ENCODE measurements at places on chromosomes 2 and 18. TPM values are rescaled to one million over a fixed set of nuclear protein-coding genes. Genes with fewer than 3 reads are reported as not detected.

Gene ZBTB14
- 19.9 TPM for total RNA-seq

Gene CCDC68
- total RNA-seq: 0.10 TPM

Gene GKN2
- not detected for total RNA-seq

Gene SERPINB3
- total RNA-seq: not detected

Gene NT5DC4
- total RNA-seq: not detected

Gene ATIC
- total RNA-seq: 41.0 TPM

Gene SLC1A4
- 2.5 TPM for total RNA-seq

DNA sequence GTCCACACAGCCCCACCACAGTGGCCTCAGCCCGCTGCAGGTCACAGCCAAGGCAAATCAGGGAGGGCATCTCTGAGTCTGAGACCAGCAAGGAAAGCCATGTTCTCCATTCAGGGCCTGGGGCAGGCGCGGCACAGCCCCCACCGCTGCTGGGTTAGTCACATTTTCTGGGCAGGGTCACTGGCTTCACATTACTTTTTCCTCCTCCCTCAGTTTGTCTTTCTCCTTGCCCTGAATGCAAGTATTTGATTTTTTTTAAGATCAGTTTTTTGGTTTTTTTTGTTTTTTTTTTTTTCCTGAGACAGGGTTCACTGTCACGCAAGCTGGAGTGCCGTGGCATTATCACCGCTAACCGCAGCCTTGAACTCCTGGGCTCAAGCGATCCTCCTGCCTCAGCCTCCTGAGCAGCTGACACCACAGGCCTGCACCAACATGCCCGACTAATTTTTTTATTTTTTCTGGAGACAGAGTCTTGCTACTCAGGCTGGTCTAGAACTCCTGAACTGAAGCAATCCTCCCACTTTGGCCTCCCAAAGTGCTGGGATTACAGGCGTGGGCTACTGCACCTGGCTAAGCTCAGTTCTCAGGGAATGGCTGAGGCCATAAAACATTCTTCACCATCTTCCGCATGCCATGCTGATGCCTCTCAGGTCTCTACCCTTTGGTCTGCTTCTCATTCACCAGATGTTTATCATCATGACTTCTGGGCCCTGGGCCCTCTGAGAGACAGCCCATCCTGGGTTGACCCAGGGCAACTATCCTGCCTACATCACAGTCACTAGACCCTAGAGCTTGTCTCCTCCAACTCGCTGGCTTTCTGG, 628 bp upstream of the CAPG start:
- no peak for DNase-seq

DNA sequence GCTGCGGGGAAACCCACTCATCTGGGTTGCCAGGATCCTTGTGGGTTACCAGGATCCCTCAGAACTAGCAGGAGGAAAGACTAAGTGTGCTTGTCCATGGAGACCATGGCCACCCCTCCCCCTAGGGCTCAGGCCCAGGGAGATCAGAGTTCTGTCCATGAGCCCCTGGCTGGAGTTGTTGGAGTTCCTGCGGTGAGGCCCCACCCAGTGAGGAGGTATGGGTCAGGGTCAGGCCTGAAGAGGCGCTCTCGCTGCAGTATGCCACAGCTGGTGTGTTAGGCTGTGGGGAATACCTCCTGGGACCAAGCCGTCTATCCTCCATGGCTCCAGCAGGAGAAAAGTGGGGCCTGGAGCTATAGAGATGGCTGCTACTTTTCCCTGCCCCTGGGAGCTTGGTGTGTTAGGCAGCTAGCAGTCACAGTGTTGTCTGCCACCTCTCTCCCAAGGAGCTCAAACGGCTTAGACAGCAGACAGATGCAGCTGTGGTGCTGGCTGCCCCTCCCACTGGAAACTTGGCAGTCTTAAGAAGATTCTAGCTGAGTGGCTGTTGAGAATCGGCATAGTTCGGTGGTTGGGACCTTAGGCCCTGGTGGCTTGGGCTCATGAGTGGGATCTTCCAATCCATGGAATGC, 240.3 kb upstream of the CELF4 start:
- no peak for DNase-seq

DNA sequence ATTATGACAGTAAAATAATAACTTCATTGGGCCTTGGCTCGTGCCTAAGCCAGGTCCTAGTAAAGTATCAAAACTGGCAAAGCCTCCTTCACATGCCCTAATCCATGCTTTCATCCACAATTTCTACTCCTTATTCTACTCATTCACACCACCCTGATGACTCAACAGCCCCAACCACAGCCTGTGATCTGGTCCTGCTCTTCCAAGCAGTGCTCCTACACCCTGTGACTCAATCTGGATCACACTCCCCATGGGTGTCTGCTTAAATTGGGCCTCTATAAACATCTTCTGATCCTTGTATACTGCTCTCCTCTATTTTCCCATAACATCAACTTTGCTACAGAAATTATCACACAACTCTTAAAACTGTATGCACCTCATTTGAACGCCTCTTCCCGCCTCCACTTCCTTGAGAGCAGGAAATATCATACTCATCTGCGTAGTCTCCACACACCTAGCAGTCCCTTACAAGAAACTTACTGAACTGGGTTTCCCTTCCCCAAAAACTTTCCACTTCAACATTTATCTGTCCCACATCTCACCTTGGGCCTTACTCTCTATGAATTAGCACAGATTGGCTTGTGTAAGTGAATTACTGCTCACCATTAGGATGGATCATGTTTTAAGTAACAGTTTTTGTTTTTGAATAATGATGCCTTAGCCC, 15.9 kb downstream of the GTF3C3 start:
- DNase-seq: no peak

DNA sequence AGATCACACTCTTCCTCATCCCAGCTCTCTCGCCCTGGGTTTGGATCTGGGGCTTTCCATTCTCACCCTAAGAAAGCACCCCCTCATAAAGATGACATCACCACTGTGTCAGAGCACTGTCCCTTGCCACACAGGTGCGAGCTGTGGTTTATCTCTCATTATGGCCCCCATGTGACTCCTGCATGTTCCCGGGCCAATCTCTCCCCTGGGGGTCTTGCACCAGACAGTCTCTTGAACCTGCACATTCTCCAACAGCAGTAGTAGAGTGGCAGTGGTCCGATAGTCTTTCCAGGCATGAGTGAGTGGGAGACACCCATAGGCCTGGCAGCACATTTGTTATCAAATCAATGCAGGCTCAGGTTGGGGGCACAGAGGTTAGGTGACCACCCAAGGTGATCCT, 130.5 kb downstream of the HRH4 start:
- no peak for DNase-seq

DNA sequence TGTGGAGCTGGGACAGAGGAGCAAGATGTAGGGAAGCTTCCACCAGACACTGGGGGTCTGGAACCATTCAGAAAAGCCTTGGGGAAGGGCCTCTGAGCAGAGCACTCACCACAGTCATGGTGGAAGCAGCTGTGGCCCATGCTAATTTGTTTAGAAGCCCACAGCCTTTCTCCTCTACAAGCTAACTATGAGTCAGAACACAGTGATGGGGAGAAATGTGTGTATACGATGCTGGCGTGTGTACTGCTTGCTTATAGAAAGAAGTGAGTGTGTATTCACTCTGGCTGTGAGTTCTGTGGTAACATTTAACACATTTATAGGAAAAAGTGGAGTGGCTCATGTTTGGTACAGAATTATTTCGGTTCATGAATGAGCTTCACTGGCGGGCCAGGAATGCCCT, 157.0 kb upstream of the ACAA2 start:
- DNase-seq: no peak

DNA sequence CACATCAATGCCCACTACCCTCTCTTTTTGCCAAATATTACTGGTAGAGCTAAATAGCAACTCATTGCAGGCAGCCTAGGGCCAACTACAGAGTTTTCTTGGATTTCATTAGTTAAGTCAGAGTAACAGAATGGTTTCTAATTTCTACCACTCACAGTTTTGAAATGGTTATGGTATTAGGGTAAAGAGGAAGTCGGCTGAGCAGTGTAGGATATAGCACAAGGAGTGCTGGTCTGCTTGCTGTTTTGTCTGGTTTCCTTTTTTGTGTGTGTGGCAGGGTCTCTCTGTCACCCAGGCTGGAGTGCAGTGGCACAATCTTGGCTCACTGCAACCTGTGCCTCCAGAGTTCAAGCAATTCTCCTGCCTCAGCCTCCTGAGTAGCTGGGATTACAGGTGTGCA, 289.2 kb upstream of the CCDC68 start:
- no peak for DNase-seq

GRCh38 chr2:217875556-217876252, 127.1 kb downstream of the TNS1 start:
- no peak for DNase-seq

- no peak for DNase-seq
Measured at GRCh38 chr2:160351956-160352355, 141.7 kb downstream of the RBMS1 start.

- no peak for DNase-seq
Measured at GRCh38 chr18:8277270-8277669, 332.0 kb upstream of the RAB12 start.

- no peak for DNase-seq
Measured at GRCh38 chr2:206968134-206969086, 29.1 kb downstream of the CPO start.

DNA sequence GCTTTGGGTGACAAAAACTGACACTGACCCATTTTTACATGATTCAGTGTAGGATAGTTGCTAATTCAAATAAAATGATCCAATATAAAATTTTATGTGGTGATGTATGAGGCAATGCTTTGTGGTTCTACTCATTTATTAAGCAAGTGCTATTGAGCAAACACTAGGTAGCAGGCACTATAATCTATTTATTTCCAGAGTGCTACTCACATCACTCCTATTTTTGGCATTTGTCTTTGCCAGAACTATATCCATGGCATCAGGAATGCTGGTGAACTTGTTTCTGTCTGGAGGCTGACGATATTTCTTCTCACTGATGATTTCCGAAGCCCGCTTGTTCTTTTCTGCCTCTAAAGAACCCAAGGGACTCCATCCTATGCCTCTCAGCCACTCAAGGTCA, 84.3 kb downstream of the NEB start:
- no peak for DNase-seq

DNA sequence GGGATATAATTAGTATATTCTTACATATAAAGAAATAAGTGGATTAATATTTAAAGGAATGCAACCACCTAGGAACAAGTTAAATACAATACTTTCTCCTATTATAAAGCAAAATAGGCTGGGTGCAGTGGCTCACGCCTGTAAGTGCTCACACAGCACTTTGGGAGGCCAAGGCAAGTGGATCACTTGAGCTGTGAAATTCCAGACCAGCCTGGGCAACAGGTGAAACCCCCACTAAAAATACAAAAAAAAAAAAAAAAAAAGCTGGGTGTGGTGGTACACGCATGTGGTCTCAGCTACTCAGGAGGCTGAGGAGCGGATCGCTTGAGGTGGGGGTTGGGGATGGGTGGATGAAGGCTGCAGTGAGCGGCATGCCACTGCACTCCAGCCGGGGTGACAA, 286.2 kb upstream of the EPC2 start:
- DNase-seq: no peak

DNA sequence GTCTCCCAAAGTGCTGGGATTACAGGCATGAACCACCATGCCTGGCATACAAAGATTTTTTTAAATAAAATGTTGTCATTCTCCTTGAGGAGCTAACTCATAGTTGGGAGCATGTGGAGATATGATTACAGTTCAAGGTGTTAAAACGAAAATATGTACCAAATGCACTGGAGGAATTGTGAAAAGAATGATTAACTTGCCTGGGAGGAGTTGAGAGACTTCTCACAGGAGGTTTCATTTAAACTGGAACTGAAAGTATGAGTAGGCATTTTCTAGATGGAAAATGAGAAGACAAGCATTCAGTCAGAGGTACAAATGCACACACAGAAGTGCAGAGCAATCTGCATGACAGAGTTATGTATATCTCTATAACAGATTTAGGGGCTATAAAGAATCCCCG, 126.6 kb upstream of the PDE1A start:
- no peak for DNase-seq

- no peak for DNase-seq
Measured at GRCh38 chr2:29702276-29702675, 219.1 kb downstream of the ALK start.

DNA sequence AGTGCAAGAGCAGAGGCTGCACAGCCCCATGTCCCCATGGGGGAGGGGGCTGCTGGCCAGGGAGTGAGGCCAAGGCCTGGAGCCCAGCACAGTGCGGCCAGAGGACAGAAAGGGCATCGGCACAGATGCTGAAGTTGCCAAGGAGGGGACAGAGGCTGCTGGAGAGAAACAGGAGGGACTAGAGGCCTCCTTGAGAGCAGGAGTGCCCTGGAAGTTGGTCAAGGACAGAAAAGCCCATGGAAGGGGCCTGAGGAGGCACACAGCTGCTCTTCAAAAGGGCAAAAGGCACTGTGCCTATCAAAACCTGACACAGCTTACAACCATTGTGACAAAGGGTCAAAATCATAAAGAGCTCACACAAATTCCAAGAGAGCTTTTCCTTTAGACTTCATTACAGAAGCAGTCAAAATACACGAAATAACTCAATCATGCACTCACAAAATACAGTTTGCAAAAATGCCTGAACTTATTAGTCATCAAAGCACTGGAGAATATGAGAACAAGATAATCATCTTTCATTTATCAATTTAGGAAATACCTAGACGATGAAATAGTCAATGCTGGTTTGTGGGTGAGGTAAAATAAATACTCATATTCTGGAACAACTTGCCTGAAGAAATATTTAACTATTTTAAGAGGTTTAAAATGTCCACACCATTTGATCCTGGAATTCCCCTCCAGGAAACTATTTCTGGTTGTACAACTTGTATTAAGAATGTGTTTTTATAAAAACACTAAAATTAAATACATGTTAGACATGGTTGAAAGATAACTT, 79.6 kb downstream of the USP40 start:
- no peak for DNase-seq

DNA sequence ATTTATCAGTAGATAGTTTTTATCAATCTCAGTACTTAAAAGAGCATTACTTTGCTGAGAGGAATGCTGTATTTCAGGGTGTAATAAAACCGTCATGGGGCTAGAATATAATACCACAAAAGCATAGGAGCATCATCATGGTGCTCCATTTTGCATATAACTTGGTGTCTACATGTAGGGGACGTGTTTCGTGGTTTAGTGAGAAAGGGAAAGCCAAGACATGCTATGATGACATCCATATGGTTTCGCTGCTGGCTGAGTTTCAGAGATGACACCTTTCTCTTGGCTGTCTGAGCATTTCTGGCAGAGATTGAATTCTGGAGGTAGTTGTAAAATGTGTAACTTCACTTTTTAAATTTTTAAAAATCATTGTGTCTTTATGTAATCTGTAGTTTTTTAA, 32.4 kb downstream of the WDR43 start:
- no peak for DNase-seq

DNA sequence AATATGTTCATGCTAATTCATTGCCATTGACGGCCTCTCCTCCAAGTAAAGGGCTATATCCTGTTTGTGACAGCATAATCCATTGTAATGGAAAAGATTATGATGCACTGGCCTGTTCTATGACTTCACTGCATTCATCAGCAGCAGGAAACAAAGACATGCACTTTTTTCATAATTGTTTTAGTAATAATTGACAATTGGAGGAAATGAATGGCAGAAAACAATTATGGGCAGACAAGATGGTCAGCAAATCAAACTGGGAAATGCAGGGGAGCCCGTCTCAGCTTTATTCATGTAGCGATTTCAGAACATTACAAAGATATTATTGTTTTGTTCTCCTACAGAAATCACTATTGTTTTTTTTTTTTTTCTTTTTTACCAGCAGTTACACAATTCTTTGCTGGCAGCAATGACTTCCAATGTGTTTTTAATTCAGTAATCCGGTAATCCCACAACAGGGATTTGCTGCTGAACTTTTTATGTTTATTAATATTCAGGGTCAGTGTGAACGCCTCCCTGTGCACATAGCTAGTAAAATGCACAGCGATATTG, 33.8 kb upstream of the RASGRP3 start:
- DNase-seq: no peak
